ENCODE measurements at places on chromosomes 12 and 14. TPM values are rescaled to one million over a fixed set of nuclear protein-coding genes. Genes with fewer than 3 reads are reported as not detected.
A peak's percentile ranks its signal among the peaks of the same experiment; 100 is the strongest.

- DNase-seq = no peak
- no peak overlapping the region for H3K4me3 ChIP-seq
- H3K27ac ChIP-seq = no peak overlapping the region
- H3K27me3 ChIP-seq = no peaks in the 10 kb centered on the region
- H3K36me3 ChIP-seq = no peaks in the 10 kb centered on the region
Observed at GRCh38 chr14:101088714-101089113, 185.2 kb upstream of the RTL1 start.

- no peak for DNase-seq
- H3K36me3 ChIP-seq = no peaks in the 10 kb centered on the region
- peaks cover 8% of the 10 kb centered on the region for H3K4me1 ChIP-seq
- no peaks in the 10 kb centered on the region for H3K27me3 ChIP-seq
Observed at GRCh38 chr14:53872681-53873089, 83.9 kb downstream of the BMP4 start.

GRCh38 chr14:34364201-34364600 lies 97.8 kb downstream of the SPTSSA start:
- H3K4me3 ChIP-seq = no peak overlapping the region
- H3K27me3 ChIP-seq = no peaks in the 10 kb centered on the region
- DNase-seq = no peak
- H3K27ac ChIP-seq = no peak overlapping the region
- H3K4me1 ChIP-seq = peaks cover 10% of the 10 kb centered on the region

DNA sequence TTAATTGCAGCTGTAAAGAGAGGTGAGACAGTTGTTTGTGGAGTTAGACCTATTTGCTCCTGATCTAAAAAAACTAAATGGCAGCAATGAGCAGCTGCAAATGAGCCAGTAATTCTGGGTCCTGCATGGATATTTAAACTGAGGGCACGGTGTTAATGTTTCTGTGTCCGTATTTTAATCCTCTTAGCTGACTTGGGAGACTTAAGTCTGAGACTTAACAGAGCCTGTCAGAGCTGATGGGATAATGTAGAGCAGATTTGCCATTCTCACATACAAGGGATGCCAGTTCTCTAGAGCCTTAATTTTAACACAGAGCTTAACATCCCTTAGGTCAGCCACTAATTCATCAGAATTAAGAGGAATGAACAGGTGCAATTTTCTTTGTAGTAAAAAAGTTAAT lies 178.6 kb upstream of the PDE3A start:
- H3K27ac ChIP-seq = peak overlapping the region; percentile 74
- no peak for DNase-seq
- peaks cover 20% of the 10 kb centered on the region for H3K4me1 ChIP-seq
- no peaks in the 10 kb centered on the region for H3K27me3 ChIP-seq
- H3K4me3 ChIP-seq = no peak overlapping the region

DNA sequence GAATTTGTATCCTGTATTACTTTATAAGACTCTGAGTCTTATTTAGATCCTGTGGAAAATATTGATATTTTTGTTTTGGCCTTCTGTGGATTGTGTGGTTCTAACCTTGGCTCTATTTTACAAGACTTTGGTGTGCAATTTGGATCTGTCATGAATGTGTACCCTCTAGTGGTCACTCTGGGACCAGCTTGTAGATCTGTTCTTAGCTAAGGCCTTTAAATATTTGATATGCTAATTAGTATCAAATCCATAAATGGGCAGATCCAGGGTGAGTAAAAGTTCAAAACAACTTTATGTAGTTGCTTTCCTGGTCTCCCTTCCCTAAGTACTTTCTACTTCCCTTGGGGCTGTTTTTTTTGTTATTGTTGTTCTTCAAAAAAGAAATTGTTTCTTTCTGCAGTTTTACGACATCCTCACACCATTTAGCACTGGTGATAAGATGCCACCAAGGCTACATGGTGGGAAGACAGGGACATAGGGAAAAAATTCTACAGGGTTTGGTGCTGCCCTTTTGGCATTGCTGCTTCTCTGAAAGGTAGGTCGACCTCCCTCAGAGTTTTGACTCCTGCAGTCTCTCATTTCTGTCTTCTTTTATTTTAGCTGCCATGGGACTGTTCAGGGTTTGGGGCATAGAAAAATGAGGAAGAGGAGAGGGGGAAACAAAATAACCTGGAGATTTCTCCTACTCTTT lies 238.5 kb downstream of the GPHN start:
- H3K27me3 ChIP-seq = no peaks in the 10 kb centered on the region
- H3K4me3 ChIP-seq = no peak overlapping the region
- H3K36me3 ChIP-seq = no peaks in the 10 kb centered on the region
- no peaks in the 10 kb centered on the region for H3K4me1 ChIP-seq

- H3K27me3 ChIP-seq = no peaks in the 10 kb centered on the region
- no peak overlapping the region for H3K4me3 ChIP-seq
- H3K36me3 ChIP-seq = no peaks in the 10 kb centered on the region
Observed at GRCh38 chr12:52506858-52507715, 13.1 kb downstream of the KRT5 start.

- H3K36me3 ChIP-seq = no peaks in the 10 kb centered on the region
- no peak overlapping the region for H3K27ac ChIP-seq
- DNase-seq = no peak
- H3K27me3 ChIP-seq = no peaks in the 10 kb centered on the region
Observed at GRCh38 chr12:119729871-119730270, 61.9 kb downstream of the PRKAB1 start.

GRCh38 chr14:65260786-65261185 lies 151.7 kb upstream of the FUT8 start:
- no peaks in the 10 kb centered on the region for H3K27me3 ChIP-seq
- no peak overlapping the region for H3K4me3 ChIP-seq
- no peaks in the 10 kb centered on the region for H3K36me3 ChIP-seq
- peaks cover 7% of the 10 kb centered on the region for H3K4me1 ChIP-seq

- no peaks in the 10 kb centered on the region for H3K4me1 ChIP-seq
- no peaks in the 10 kb centered on the region for H3K27me3 ChIP-seq
- H3K27ac ChIP-seq = no peak overlapping the region
- no peak overlapping the region for H3K4me3 ChIP-seq
- no peaks in the 10 kb centered on the region for H3K36me3 ChIP-seq
- no peak for DNase-seq
Observed at GRCh38 chr14:33738491-33738890, 212.4 kb downstream of the EGLN3 start.

DNA sequence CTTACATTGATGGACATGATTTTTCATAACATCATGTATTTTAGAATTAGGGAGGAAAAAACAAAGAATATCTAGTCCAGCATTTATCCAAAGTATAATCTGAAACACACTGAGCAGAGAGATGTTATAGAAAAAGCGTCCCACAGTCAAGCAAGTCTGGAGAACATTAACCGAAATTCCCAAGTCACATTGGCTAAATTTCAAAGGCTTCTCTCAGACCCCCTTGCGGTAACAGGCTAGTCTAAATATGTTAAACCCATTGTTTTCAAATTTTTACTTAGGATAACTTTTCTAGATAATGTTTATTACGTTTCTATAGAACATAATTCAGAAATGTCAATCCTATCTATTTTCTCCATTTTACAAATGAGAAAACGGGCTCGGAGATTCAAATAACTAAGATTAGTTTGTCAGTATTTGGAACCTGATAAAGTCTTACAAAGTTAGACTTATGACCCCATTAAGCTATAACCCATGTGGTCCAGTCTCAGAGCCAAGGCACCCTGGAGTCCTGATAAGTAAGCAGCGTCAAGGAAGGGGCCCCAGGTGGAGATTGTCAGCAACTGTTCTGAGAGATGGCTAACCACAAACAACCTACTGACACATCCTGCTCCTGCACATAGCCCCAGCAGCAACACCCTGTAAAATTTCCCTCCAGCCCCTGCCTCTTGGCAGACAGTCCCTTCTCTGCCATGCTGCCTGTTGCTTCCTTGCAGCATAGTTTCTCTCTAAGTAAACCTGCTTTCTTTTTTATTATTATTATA lies 220.6 kb upstream of the TMEM260 start:
- H3K27ac ChIP-seq = no peak overlapping the region
- H3K4me3 ChIP-seq = no peak overlapping the region
- H3K36me3 ChIP-seq = no peaks in the 10 kb centered on the region
- H3K27me3 ChIP-seq = no peaks in the 10 kb centered on the region
- peak; percentile 20 for DNase-seq
- H3K4me1 ChIP-seq = peaks cover 6% of the 10 kb centered on the region

GRCh38 chr14:97634751-97635150 lies 837.6 kb downstream of the VRK1 start:
- H3K27ac ChIP-seq = no peak overlapping the region
- no peaks in the 10 kb centered on the region for H3K36me3 ChIP-seq
- no peaks in the 10 kb centered on the region for H3K4me1 ChIP-seq
- no peak overlapping the region for H3K4me3 ChIP-seq
- DNase-seq = no peak
- peaks cover 4% of the 10 kb centered on the region for H3K27me3 ChIP-seq

- no peaks in the 10 kb centered on the region for H3K27me3 ChIP-seq
- no peak overlapping the region for H3K4me3 ChIP-seq
- H3K4me1 ChIP-seq = no peaks in the 10 kb centered on the region
- no peak for DNase-seq
Observed at GRCh38 chr14:38120109-38120508, 87.6 kb upstream of the SSTR1 start.

GRCh38 chr12:71810921-71811320 lies 28.6 kb upstream of the TBC1D15 start:
- H3K36me3 ChIP-seq = no peaks in the 10 kb centered on the region
- peaks cover 19% of the 10 kb centered on the region for H3K27me3 ChIP-seq
- no peaks in the 10 kb centered on the region for H3K4me1 ChIP-seq
- no peak for DNase-seq

DNA sequence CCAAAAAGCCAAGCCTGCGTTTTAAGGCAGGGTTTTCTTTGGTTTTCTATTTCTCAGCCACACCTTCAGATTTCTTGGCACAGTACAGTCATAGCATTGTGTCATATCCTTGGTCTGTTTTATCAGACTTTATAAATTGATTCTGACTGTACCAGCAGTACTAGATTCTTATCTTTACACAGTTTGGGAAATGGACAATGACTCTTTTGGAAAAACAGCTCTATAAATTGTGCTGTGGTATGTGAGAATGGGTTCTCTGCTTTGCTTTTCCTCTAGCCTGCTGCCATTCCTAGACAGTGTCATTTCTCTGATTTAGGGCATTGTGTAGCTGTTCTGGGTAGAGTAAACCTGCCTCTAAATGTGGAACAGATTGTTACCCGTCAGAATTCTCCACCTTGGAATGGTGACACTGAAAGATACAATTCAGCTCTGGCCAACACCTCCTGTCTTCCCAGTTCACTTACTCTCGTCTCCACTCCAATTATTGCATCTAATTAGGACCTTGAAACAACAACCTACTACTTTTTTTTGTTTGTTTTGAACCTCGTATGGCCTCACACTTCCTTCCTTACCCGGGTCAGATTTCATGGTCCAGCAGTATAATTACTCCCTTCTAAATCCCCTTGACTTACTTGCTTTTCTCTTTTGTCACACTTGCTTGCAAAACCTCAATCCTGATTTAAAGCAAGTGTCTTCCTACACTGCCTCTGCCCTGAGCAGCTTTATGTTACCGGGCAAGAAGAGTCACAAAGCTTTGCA lies 226.3 kb downstream of the ERC1 start:
- no peaks in the 10 kb centered on the region for H3K27me3 ChIP-seq
- no peaks in the 10 kb centered on the region for H3K36me3 ChIP-seq
- no peak for DNase-seq
- no peak overlapping the region for H3K4me3 ChIP-seq

- DNase-seq = peak; percentile 26
- H3K4me3 ChIP-seq = peak overlapping the region; percentile 84
- peak overlapping the region; percentile 86 for H3K27ac ChIP-seq
- H3K4me1 ChIP-seq = no peaks in the 10 kb centered on the region
Observed at GRCh38 chr14:92747701-92748258, 647 bp downstream of the LGMN start.

GRCh38 chr12:108547686-108548085 lies 13.3 kb downstream of the SART3 start:
- no peak for DNase-seq
- peaks cover 8% of the 10 kb centered on the region for H3K36me3 ChIP-seq
- no peak overlapping the region for H3K27ac ChIP-seq
- no peak overlapping the region for H3K4me3 ChIP-seq
- no peaks in the 10 kb centered on the region for H3K4me1 ChIP-seq

GRCh38 chr12:113135178-113136127 lies at the start of gene RASAL1:
RASAL1 (minus strand) TSS chr12:113135761; CDS start chr12:113135462, 299 bp downstream.
- H3K4me1 ChIP-seq = no peaks in the 10 kb centered on the region
- DNase-seq = peak; percentile 41
- H3K27me3 ChIP-seq = peaks cover 33% of the 10 kb centered on the region
- H3K27ac ChIP-seq = no peak within 1 kb of the TSS
- H3K36me3 ChIP-seq = no peaks in the 10 kb centered on the region
- H3K4me3 ChIP-seq = no peak within 1 kb of the TSS

GRCh38 chr14:102734436-102734835 lies 42.8 kb upstream of the TRAF3 start:
- no peak for DNase-seq
- no peak overlapping the region for H3K27ac ChIP-seq
- H3K4me1 ChIP-seq = no peaks in the 10 kb centered on the region
- H3K4me3 ChIP-seq = no peak overlapping the region
- no peaks in the 10 kb centered on the region for H3K36me3 ChIP-seq
- no peaks in the 10 kb centered on the region for H3K27me3 ChIP-seq

GRCh38 chr12:23855813-23856212 lies 93.7 kb downstream of the SOX5 start:
- no peaks in the 10 kb centered on the region for H3K27me3 ChIP-seq
- no peak for DNase-seq
- H3K4me3 ChIP-seq = no peak overlapping the region

- H3K4me1 ChIP-seq = no peaks in the 10 kb centered on the region
- H3K4me3 ChIP-seq = no peak overlapping the region
- H3K27me3 ChIP-seq = no peaks in the 10 kb centered on the region
- H3K27ac ChIP-seq = no peak overlapping the region
- H3K36me3 ChIP-seq = no peaks in the 10 kb centered on the region
Observed at GRCh38 chr12:32146074-32146873, 39.6 kb downstream of the BICD1 start.

DNA sequence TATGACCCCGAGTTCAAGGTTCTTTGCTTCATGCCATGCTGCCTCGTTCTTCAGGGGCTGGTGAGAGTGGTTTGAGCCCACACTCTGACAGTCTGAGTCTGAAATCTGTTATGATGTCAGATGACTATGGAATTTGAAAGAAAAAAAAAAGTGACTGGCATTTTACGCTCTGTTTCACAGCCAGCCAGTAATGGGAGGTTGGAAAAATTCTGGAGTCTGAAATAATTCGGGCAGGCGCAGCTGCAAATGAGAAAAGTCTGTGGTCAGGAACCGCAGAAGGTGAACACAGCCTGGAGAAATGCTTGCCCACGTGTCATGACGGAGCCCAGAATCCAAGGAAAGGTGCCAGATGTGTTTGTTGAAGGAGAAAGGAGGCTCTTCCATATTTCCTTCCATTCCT lies 269.8 kb upstream of the PWP1 start:
- no peaks in the 10 kb centered on the region for H3K27me3 ChIP-seq
- no peaks in the 10 kb centered on the region for H3K4me1 ChIP-seq
- H3K36me3 ChIP-seq = no peaks in the 10 kb centered on the region
- no peak overlapping the region for H3K4me3 ChIP-seq
- H3K27ac ChIP-seq = no peak overlapping the region
- no peak for DNase-seq

- no peaks in the 10 kb centered on the region for H3K4me1 ChIP-seq
- DNase-seq = no peak
- peaks cover 3% of the 10 kb centered on the region for H3K27me3 ChIP-seq
- H3K27ac ChIP-seq = no peak overlapping the region
- no peak overlapping the region for H3K4me3 ChIP-seq
- H3K36me3 ChIP-seq = no peaks in the 10 kb centered on the region
Observed at GRCh38 chr12:49887536-49888401, 15.9 kb downstream of the FAIM2 start.

Gene CORO1C
- 137 TPM for total RNA-seq

Gene CACNA2D4
- 4.7 TPM for total RNA-seq

Gene ZFHX2
- total RNA-seq = 0.28 TPM

Gene ZC3H10
- total RNA-seq = 3.7 TPM

Gene MGP
- 117 TPM for total RNA-seq

Gene RPS6KL1
- total RNA-seq = 1.2 TPM

Gene GLIPR1L2
- total RNA-seq = not detected

Gene IL22
- not detected for total RNA-seq

Gene CPM
- total RNA-seq = 26.8 TPM
